Fibroblast of upper back skin (primary cell): ENCODE measurements at places on chromosomes 5 and 9.

- peak; percentile 82 for DNase-seq
These were observed 177.0 kb downstream of the DCP2 start for GRCh38 chr5:113153512-113154097.

DNA sequence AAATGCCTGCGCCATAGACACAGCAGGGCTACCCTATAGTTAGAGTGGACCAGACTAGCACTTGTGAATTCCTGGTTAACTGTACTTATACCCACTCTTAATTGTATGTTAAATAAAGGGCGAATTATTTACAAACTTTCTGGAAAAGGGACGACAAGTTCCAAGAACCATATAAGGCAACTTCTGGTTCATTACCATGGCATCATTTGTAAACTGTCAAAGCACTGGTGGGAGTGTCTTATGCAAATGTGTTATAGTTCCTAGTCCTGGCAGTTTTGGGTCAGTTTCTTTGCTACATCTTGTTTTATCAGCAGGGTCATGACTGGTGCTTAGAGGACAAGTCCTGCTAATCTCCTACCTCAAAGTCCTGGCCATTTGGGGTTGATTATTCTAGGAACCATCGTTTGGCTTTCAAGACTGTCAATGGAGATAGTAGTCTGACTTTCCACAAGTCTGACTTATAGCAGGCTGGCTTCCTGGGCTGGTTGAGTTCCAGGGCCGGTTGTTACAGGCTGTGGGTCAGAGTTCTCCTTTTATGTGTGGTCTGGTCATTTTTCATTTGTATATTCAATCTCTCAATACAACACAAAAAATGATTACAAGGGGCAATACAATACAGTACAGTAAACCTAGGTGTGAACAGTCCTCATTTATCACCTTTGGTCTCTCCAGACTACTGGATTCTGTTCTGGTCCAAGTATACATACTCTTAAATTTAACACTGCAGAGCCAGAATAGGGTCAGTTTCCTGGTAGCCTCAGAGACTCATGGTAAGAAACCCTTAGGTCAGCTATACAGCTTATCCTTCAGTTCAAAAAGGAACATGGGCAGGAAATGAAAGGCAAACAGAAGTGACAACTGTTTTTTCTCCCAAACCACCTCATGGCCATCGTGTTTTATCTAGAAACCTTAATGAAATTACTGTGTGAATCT, 8.3 kb upstream of the CFAP95 start:
- DNase-seq = no peak

- DNase-seq = peak; percentile 67
These were observed 147.3 kb upstream of the HMHB1 start for GRCh38 chr5:143664623-143665022.

DNA sequence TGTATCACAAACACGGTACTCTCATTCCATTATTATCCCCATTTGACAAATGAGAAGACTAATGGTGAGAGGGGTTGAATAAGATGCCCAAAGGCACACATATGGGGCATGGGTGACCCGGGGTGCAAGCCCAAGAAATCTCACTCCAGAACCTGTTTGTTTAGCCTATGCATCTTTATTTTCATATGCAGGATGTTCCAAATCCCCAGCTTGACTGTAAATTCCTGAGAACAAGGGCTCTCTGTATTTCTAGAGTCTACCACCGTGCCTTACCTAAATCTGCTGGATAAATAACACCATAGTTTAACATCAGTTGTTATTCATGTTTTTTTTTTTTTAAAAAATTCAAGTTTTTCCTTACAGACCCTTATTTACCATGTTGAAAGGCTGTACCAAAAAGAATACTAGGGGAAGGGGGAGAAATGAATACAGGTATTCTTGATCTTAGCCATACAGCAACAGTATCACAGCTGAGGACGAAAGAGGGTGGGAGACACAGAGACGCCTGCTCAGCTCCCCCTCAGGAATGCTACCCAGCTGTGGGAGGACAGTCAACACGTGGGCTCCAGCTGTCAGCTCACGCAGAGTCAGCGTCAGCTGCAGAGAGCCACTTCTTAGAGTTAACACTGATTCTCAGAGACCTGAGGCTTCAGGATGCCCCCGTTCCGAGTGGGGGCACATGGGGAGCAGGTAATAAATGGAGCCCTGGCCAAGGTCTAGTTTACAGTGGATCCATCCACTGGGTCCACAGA, 86.6 kb downstream of the MED27 start:
- DNase-seq = peak; percentile 20

DNA sequence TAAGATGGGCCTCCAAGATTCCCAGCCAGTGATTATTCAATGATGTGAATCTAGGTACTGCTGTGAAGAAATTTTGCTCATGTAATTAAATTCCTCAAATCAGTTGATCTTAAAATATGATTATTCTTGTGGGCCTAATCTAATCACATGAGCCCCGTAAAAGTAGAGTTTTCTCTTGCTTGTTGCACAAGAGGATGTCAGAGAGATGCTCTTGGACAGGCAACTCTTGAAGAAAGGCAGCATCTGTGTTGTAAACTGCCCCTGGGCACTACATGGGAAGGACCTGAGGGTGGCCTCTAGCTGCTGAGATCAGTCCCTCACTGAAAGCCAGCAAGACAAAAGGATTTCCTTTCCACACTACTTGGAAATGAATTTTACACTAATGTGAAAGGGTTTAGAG, 132.9 kb downstream of the TRPM3 start:
- peak; percentile 7 for DNase-seq

DNA sequence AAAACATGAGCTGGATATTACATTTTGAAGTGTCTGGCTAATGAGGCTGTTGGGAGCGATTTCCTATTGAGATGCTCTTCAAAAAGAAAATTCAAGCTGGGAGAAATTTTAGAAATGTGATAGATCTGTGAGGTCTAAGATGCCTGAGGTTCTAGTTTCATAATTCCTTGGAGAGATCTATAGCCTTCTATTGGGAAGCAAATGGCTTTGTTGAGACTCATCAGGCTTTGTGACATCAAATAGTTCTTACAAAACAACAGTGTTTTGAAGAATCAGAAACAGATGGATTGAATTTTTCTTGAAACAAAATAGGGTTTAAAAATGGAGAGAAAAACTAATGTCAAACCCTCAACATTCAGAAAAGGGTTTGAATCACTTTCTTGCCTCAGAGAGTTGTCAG, 292.9 kb downstream of the NNT start:
- no peak for DNase-seq
